ENCODE measurements at places on chromosomes 6 and 20. TPM values are rescaled to one million over a fixed set of nuclear protein-coding genes. Genes with fewer than 3 reads are reported as not detected.

GRCh38 chr6:160082627-160083026 lies 39.0 kb upstream of the SLC22A1 start:
- no peak for DNase-seq

Gene WFDC12
- total RNA-seq = not detected

DNA sequence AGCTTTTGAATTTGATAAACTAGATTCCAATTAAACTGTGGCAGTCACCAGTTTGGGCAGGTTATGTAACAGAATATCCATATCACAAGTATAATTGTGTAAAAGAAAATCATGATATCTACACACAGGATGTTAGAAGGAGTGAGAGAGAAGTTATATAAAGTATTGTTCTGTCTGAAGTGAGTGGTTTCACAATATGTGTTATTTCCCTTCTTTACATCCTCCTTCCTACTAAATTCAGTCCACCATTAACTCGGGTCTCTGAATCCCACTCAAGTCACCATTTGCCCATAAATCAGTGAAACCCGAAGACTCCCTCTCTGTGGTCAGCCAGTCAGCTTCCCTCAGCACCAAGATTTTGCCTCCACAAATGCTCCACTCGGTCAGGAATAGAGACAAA lies 796 bp downstream of the HLA-DQB1 start:
- DNase-seq = no peak

DNA sequence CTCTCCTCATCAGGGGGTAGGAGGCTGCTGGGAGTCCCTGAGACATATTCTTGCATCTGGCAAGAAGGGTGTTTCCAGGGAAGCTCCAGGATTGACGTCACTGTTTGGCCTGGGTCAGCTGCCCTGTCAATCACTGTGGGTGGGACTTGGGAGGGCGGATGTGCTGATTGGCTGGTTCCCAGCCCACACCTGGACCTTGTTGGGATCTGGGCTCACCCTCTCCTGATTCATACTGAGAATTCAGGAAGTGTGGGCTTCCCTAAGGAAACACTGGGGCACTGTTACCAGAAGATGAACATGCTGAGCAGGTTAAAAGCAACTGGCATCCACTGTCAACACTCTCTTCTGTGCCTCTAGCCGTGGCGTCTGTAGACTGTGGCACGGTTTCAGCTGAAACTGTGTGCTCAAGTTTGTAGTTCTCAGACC lies 36.5 kb downstream of the CDH26 start:
- DNase-seq = no peak

DNA sequence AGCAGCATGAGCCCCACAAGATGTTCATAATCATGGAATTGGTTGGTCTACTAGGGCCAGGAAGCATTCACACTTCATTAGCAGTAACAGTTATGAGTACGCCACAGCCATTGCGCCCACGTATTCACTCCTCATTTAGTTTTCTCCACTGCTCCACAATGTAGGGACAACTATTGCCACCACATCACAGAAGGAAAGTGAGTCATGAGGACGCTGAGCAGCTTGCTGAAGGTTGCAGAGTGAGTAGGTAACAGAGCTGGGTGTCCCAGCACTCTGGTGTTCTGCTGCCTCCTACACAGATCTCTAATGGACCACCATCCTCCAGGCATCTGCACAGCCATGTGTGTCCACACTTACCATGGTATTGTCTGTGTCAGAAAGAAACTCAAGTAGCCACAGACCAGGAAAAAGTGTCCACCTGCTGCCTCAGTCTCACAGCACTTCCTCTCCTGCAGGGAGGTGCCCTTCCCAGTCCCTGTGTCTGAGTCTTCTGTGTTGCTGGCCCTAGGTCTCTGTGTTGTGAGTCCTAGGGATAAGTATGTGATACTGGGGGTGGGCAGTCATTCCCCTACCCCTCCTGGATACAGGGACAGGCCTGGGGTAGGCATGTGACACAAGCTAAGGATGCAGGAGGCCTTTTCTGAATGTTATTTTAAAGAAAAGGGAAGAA lies 103.9 kb downstream of the TTLL2 start:
- DNase-seq = no peak

Gene CD24
- 11.3 TPM for total RNA-seq

DNA sequence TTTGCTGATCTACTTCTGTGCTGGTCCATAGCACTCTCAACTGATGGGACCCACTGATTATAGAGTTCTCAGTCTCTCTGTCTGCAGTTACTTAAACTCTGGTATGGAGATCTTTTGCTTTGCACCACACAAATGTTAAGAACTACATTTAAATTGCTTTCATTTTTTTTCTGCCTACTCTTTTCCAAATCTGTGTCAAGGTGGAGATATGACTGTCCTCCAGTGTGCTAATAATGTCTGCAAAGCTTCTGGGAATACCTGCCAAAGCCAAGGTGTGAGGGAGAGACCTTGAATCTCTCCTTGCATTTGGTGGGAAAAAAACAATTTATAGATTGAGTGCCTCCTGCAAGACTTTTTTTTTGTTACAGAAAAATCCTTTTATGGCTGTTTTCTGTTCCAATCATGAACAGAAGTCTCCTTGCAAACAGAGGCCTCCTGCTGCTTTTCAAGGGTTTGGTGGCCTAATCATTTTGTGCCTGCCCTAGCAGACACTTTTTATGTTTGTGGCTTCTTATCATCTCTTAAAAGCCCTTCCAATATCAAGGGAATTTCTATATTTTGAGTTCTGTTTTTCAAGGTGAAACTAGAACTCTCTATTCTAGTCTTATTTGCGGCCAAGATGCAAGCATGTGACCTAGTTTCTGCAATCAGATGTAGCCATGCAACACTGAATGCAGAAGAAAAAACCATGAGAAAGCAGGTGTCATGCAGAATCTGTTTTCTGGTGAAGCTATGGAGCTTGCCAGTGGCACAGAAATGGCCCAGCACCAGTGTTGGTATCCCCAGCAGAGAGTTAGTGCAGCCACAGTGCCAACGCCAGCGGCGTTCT lies 23.2 kb upstream of the AKIRIN2 start:
- DNase-seq = no peak

GRCh38 chr6:21263531-21264287 lies 329.8 kb upstream of the SOX4 start:
- DNase-seq = no peak

DNA sequence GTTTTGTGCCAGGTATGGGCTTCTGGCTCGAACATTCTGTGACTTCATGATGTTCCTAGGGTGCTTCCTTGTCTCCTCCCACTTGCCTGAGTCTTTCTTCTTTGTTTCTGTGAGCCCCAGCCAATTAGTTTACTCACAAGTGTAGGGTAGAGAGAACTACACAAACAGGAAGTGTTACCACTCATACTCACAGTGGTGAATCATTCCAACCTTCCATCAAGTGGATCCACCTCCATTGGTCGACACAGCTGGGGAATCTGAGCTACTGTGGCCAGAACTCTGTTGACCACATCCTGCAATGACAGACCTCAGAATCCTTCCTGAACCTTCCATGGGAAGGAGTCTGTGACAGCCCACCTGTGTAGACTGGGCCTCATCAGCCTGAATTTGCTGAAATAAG lies 76.8 kb downstream of the UNC5CL start:
- peak; percentile 52 for DNase-seq

DNA sequence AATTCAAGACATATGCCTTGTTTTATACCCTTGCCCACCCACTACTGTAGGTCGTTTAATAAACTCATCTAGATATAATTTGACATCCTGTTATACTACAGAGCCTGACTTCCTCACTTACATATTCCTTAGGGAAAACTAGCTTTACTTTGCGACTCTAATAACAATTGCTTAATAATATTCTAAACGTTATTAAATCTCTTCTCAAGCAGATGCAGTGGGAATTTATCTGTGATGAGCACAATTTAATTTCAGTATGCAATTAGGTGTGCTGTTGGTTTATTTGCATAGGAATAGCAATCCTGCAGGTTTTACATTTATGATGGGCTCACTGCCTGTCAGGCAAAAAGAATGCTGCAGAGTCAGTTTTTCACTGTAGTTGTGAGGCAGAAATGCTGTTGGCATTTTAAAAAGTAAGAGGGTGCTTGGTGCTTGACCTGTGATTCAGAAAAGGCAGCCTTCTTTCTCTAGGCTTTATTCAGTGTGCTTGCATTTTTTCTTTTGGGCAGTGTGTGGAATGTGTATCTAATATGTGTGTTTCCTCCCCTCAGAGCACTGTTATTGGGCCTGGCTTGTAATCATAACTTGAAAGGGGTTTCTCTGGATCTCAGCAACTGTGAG lies 152.3 kb upstream of the SCGN start:
- no peak for DNase-seq

Gene CFAP206
- total RNA-seq = not detected

- DNase-seq = no peak
Observed at GRCh38 chr6:36967301-36967700, 12.8 kb downstream of the PI16 start.

DNA sequence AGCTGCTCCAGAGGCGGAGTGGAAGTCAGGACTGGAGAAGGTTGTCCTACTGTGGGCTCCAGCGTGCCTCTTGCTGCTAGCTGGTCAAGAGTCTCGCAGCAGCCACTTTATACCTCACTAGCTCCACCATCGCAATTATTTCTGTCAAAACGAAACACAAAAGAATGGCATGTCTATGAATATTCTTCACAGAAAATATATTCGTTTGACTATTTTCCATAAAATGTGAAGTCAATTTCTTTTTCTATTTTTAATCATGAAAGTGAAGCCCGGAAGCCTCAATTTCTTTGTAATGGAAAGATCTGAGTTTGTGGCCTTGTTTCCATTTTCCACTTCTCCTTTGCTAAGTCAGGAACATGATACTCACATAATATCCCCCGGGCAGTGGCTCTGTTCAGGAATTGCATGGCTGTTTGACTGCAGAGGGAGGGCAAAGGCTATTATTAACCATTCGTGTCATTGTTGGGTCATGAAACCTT lies 51.7 kb downstream of the DTD1 start:
- DNase-seq = no peak

Gene EYA2
- not detected for total RNA-seq

GRCh38 chr20:6914986-6915385 lies 147.5 kb downstream of the BMP2 start:
- DNase-seq = no peak

Gene SLC32A1
- total RNA-seq = not detected

DNA sequence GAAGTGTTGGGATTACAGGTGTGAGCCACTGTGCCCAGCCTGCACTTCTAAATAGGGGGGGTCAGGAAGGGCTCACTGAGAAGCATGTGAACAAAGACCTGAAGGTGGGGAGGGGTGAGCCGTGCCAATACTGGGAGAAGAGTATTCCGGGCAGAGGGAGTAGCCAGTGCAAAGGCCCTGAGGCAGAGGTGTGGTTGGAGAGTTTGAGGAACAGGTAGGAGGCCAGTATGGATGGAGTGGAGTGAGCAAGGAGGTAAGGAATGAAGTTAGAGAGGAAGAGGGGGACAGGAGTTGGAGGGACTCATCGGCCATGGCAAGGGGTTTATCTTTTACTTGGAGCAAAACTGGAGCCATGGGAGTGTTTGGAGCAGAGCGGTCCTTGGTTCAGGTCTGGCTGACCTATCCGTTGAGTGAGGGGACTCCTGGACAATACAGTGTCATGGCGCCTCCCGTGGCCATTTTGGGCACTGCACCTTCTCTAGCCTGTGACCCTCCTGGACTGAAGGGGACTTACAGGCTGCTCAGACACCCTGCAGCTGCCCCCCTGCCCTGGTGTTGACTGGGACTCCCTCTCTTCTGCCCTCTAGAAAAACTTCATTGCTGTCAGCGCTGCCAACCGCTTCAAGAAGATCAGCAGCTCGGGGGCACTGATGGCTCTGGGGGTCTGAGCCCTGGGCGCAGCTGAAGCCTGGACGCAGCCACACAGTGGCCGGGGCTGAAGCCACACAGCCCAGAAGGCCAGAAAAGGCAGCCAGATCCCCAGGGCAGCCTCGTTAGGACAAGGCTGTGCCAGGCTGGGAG lies 12.1 kb downstream of the FOXS1 start:
- DNase-seq = peak; percentile 74

DNA sequence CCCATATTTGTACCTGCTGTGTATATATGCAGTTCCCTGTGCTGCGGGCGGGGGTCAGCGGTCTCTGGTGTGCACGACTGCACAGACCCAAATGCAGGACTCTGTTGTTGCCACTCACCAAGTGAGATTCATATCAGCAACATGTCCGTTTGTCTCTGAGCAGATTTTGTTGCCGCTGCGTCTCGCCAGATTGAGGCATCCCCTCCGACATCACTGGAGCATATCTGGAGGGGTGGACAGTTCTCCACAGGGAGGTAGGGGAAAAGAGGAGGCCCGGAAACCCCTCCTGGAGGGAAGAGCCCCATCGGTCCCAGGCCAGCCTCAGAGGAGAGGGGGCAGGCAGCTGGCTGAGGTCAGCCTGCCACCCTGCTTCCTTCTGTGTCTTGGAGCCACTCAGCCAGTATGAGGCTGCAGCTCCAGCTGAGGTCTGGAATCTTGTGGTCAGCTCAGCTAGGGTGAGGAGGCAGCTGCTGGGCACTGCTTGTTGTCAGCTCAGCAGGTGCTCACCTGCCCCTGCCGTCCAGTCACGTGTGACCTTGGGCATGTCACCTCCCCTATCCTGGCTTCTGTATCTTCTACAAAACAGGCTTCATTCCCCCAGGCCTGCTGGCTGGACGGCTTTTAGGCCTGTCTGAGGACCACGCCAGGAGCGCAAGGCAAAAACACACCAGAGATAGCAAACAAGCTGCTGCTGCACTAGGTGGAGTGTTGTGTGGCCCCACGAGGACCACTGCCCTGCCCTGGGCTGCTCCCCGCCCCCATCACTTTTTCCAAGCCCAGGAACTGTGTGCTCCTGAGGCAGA lies 47.1 kb downstream of the HNF4A start:
- peak; percentile 56 for DNase-seq

GRCh38 chr6:170450916-170451761 lies 102.0 kb downstream of the PSMB1 start:
- DNase-seq = no peak

Gene C20orf204
- 36.8 TPM for total RNA-seq

GRCh38 chr20:8951164-8951563 lies 117.7 kb upstream of the PLCB4 start:
- DNase-seq = no peak

- no peak for DNase-seq
Observed at GRCh38 chr6:166435574-166435973, 52.8 kb upstream of the MPC1 start.

Gene SYNCRIP
- 112 TPM for total RNA-seq

- no peak for DNase-seq
Observed at GRCh38 chr20:51432251-51432784, 110.2 kb downstream of the NFATC2 start.

DNA sequence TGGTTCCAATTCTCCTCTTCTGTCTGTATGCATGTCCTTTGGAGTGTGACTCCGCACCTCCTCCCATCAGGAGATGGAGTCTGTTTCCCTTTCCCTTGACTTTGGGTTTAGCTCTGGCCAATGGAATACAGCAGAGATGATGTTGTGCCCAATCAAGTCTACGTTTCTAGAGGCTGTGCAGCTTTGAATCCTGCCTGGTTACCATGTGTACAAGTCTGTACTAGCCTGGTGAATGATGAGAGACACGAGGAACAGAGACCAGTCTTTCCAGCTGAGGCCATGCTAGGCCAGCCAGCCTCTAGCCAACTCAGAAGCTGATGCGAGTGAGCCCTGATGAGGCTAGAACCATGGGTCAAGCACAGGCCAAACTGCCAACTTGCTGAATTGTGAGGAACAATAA lies 83.2 kb downstream of the LAMP5 start:
- DNase-seq = no peak

GRCh38 chr20:4973330-4974097 lies 27.8 kb downstream of the SLC23A2 start:
- peak; percentile 99 for DNase-seq

- DNase-seq = no peak
Observed at GRCh38 chr6:43183441-43183840, 1.4 kb downstream of the CUL9 start.

Gene LHFPL5
- not detected for total RNA-seq
